ENCODE measurements at places on chromosomes 7 and 10.

GRCh38 chr10:21048068-21048467, 151.0 kb upstream of the NEBL start:
- no peak for DNase-seq

DNA sequence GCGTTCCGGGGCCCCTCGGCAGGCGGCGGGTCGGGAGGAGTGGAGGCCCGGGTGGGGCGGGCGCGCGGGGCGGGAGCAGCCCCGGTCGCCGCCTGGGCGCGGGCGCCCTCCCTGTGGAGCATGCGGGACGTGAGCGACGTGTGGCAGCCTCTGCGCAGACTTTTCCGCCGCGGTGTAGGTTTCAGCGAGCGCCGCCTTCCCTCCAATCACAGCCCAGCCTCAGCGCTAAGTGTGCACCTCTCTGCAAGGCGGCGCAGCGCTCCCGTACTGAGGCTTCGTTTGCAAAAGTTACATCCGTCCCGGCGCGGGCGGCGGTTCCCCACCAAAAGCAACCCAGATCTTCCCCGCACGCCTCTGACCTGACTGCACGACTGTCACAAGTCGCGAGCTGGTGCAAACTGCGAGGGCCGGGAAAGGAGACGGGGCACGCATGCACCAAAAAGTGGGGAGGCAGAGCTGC, 1.2 kb upstream of the PFKFB3 start:
- peak; percentile 76 for DNase-seq

DNA sequence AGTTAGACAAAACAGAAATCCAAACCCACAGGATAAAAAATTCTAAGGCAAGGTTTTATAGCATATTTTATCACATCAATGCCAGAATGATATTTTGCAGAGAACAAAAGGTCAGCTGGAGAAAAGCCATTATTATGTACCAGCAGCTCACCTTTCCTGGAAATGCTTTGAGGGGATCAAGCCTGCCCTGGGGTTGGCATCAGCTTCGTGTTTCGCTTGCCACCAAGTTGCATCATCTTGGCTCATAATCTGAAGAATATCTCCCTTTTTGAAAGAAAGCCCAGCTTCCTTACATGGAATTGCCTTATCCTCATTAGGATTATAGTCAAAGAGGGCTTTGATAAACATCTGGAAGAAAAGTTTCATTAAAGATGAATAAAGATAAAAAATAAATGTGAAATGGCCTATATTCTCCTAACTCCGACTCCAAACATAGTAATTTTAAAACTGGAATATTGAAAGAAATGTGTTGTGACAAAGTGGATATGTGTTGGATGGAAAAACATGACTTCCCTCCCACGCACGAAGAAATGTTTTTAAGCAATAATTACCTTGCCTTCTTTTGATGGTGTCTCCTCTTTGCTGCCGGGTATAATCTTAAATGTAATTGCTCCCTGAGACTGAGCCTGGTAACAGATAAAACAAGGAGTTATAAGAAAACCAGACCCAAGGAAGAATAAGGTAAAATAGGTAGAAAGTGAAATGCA, 121.3 kb upstream of the ODAD2 start:
- no peak for DNase-seq

DNA sequence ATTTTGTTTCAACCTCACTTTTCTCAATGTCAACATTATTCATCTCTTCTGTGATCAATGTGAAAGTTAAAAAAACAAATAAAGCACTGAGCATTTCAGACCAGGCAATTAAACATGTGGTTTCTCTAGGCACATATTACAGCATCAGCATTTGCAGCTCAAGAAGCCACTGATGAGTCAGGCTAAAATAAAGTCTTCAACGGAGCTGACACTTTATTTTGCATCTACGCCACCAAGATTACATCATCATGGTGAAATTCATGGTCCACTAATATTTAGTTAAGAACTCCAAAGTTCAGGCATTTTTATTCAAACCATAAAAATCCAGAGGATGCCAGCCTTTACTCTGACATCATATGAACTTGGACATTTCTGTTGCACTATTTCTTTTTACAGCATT, 33.0 kb downstream of the MAGI2 start:
- DNase-seq = no peak

DNA sequence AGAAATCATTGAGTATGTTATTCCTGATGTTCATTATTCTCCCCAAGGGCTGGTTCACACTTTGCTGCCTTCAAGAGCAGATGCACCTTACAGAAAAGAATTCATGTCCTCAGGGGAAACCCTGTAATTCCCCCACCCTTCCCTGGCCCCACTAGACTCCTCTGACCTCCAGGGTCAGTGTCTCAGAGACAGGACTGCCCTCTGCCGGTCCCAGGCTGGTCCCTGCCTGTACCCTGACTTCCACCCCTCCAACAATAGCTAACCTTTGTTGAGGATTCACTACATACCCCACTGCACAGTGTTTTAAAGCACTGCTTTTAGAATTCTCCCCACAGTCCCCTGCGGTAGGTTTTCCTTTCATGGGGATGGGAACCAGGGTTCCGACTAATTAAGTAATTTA, 4.4 kb upstream of the SEPHS1 start:
- peak; percentile 26 for DNase-seq

DNA sequence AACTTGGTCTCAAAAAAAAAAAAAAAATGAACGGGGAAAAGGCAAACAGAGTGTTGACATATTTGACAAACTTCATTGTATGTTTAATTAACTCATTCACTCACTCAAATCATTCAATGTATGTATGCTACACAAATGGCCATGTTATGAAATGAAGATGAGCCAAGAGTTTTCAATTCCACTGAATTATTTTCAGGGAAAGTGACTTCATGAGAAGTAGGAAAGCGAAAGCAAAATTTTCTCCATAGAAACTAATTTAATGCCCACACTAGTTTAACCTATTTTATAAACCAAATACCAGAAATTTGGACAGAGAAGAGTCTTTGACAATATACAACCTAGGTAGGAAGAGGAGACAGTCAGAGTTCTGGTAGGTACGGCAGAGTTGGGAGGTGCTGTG, 119.5 kb downstream of the HIPK2 start:
- DNase-seq = no peak

- DNase-seq = no peak
These were observed 39.1 kb downstream of the GCC1 start for GRCh38 chr7:127546313-127546712.

- no peak for DNase-seq
These were observed 79.5 kb downstream of the C1GALT1 start for GRCh38 chr7:7261863-7262262.

DNA sequence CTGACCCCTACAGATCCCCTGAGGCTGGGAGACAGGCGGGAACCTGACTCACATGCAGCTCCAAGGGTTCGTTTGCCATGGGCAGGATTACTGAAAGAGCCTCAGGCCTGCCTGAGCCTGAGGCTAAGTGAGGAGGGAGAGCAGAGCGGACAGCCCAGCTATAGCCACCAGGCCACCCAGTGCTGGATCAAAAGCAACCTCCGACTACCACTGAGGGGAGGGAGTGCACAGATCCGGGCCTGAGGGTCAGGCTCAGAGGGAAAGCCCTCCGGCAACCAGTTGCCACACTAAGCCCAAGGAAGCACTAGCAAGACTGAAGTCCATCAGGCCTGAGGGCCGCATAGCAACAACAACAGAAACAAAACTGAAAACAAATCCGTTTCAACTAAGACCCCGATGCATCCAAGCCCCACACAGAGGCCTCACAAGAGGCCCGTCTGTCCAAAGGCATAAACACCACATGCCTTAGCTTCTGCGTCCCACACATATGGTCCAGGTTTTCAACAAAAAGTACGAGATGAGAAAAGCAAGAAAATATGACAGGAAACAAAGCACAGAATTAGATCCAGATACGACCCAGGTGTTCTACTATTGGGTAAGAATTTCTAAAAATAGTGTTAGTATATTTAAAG, 92.5 kb upstream of the VIPR2 start:
- DNase-seq = no peak

GRCh38 chr7:130649004-130649790, 19.4 kb downstream of the COPG2 start:
- no peak for DNase-seq

DNA sequence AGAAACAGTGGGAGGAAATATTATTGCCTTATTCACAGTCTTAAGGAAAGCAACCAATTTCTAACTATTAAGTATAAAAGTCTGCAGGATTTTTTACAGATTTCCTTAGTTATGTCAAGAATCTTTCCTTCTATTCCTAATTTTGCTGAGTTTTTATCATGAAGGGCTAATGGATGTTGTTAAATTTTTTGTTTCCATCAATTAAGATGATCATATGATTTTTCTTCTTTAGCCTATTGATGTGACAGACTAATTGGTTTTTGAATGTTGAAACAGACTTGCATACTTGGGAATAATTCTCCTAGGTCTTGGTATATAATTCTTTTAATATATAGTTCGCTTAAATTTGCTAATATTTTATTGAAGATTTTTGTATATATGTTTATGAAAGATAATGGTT, 569.1 kb upstream of the KCND2 start:
- no peak for DNase-seq

DNA sequence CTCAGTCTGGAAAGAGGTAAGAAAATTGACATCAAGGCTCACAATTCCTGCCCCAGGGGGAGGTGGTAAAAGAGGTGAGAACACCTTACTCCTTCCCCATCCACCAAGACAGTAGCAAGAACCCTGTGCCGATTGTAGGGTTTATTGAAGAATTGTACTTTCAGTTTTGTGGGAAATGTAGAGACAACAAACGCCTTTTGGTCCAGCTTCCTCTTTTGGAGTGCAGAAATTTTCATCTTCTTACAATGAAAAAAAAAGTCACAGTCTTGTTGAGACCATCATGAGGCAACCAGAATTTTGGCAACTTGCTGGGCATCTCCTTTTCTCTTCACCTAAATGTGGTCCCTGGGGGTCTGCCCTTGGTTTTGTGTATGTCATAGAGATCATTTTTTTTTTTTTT, 217.7 kb downstream of the TMEM178B start:
- DNase-seq = peak; percentile 4

DNA sequence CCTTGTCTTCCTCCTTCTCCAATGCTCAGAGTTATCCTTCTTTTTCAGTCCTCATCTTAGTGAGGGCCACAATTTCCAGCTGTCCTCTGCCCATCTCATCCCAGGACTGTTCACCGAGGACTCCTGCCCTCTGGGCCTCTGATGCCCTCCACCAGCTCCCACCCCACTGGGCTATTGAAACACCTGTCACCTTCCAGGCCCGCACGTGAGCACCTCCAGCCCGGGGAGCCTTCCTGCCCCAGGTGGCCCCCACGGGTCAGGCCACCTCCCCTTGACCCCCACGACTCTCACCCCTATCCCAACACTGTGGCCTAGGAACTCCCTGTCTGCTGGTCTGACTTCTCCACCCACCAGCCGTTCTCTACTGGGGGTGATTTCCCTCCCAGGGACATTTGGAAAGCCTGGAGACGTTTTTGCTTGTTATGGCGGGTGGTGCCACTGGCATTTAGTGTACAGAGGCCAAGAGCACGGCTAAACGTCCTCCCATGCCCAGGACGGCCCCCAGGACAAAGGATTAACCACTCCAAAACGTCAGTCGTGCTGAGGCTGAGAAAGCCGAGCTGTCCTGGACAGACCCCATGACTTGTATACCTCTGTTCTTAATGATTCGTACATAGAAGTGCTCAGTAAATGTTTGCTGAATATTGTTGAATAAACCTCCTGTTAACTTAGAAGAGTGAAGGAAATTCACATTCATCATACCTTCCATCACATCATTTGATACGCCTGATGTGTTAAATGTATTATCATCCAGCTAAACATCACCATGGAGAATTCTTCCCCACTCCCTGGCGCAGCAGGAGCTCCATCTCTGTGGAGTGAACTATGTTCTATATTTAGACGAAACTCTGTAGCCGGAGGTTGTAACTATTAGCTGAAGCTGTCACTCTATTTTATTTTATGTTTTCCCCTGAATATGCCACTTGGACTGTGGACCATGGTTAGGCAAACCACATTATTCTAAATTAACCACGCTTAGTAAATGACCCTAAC, 270.1 kb upstream of the SHH start:
- DNase-seq = no peak

GRCh38 chr10:30158325-30158960, 99.1 kb upstream of the JCAD start:
- DNase-seq = no peak

DNA sequence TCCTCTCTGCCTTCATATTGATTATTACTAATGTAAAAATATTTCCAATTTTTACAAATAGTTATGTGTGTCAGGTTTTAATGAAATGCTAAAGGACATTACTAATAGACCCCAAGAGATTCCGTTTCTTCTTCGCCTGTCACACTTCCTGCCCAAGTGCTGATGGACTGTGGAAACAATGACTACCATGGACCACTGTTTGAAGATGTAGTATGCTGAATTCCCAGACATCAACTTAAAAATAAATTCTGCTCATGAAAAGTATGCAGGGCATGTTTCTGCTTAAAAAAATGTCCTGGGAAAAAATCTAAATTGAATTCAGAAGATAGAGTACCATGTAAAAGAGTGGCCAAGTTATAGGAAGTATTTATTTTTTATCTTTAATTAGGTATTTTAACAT, 52.1 kb downstream of the ST7 start:
- DNase-seq = no peak

DNA sequence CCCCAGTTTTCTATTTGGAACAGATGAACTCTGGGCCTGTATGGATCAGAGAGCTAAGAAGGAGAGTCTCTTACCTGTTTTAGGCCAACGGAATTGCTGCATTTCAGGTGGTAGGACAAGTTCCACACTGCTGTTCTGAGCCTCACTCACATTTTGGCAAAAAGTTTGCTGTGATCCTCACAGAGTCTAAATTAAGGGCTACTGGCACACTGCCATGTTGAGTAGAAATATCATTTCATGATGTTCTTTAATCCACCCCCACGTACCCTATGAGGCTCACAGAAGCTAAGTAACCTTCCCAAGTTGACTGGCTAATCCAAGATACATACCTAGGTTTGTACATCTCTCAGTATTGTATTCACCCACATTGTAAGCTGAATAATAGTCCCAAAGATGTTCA, 447.2 kb downstream of the INHBA start:
- DNase-seq = no peak

DNA sequence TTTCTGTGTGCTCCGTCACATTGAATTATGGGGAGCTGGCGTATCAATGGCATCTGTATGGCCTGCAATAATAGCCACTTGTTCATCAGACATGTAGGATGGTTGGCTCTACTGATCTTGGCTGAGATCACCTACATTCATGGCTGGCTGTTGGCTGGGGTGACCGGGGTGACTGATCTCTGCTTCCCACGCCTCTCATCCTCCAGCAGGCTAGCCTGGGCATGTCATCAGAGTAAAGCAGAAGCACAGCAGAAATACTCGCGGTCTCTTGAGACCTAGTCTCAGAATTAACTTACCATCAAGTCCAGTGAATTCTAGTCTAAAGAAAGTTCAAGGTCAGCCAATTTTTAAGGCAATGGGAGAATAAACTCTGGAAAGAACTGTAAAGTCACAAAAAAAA, 257.7 kb upstream of the GLI3 start:
- DNase-seq = no peak

- DNase-seq = peak; percentile 36
These were observed at the start of gene SCIN for GRCh38 chr7:12570534-12571461. Gene SCIN (plus strand): TSS chr7:12570720. CDS start chr7:12570787, 67 bp downstream.
